Memory B cell (primary cell): ENCODE measurements at places on chromosomes 5 and 9.

DNA sequence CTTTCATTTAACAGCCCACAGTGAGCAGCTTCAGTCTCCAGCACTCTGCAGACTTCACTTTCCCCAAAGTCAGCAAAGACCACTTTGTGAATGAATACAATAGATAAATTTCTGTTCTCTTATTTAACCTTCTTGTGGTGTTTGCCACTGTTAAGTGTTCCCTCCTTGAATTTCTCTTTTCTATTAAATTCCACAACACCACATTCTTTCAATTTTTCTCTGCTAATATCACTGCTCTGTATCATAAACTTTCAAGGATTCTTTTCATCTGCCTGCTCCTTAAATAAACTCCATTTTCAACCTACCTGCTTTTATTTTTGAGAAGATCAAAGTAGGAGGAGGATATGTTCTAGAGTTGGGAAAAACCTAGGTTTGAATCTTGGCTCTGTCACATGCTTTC, 739.5 kb upstream of the GRAMD2B start:
- DNase-seq = no peak

- no peak for DNase-seq
These were observed 9.7 kb downstream of the SLC12A7 start for GRCh38 chr5:1101961-1102713.

- DNase-seq = no peak
These were observed 52.0 kb downstream of the PJA2 start for GRCh38 chr5:109357807-109358206.

- DNase-seq = no peak
These were observed 10.9 kb downstream of the HABP4 start for GRCh38 chr9:96460882-96461281.

- DNase-seq = no peak
These were observed 34.1 kb upstream of the RAPGEF1 start for GRCh38 chr9:131773911-131774379.

DNA sequence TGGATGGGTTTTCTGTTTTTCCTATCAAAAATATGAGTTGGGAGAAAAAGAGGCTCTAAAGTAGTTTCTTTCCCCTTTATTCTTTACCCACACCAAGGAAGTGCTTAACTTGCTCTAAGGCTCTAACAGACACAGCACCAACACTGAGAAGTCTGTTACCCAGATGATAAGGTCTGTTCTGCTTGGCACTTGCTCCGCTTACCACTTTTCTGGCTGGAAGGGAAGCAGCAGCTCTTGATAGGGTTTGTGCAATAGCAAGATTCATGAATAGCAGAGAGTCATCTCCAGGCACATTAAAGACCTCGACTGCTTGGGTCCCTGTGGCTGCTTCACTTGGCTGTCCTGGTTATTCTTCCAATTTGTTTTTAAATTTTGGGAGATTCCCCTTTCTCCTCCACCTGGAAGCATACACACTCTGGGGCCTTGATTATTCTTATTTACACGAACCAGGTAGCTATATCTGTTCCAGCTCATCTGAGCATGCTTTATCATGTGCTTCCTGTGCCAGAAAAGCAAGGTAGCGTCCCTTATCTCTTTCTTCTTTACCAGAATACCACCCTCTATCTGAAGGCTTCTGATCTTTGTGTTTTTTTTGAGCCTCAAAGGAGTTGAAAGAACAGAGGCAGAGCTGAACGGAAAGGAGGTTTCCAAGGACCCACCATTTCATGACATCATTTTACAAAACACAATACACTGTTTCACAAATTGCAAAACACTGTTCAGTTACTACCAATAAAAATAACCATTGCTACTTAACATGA, 24.8 kb downstream of the PPP3R2 start:
- no peak for DNase-seq

DNA sequence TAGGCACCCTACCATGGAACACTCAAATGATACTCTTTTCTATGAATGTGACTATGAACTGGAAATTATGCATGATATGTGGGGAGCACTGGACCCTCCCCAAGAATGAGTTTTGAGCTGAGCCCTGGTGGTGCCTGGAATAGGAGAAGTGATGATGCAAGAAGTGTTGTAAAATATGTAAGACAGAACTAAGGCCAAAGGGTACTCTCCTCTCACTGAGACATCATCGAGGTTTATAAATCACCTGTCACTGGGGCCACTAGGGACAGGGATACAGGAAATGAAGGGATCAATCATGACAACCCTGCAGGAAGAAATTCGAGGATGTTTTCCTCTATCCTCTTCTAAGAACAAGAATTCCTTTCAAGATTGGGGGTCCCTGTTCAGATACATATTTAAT, 45.4 kb downstream of the PCSK1 start:
- DNase-seq = no peak
